H7 (cell line): ENCODE measurements at places on chromosomes 1 and 21.

GRCh38 chr1:223811634-223812101 lies 34.1 kb downstream of the TP53BP2 start:
- DNase-seq = no peak

GRCh38 chr1:193141804-193142203 lies 20.0 kb downstream of the CDC73 start:
- DNase-seq = no peak

- no peak for DNase-seq
These were observed 89.1 kb upstream of the COL24A1 start for GRCh38 chr1:86245566-86246190.

- no peak for DNase-seq
These were observed 32.4 kb downstream of the RGS5 start for GRCh38 chr1:163170331-163170730.

DNA sequence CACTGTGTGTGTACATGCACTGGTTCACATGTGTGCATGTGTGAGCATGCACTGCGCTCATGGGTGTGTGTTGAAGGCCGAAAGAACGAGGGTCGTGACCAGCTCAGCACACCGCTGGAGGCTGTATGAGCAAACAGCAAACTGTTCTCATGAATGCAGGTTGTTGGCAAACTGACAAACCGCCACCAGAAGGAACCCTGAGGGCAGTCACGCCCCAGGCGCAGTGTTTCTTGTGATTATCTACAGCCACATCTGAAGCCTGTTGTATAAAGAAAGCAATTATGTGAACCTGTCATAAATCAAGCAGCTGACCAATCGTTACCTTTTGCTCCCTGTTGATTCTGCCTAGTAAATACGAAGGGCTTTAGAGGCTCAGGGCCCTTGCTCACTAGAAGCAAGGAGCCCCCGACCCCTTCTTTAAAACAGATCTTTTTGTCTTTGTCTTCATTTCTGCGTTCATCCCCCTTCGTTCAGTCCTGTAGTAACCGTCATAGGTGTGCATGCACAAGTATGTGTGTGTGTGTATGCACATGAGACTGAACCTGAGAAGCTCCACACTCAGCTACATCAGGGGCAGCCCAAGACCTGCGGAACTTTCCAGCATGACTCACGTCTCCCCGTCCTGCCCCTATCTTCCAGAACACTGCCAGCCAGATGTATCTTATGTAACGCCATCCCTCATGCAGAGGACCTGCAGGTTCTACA lies 16.8 kb upstream of the RIPK4 start:
- no peak for DNase-seq

DNA sequence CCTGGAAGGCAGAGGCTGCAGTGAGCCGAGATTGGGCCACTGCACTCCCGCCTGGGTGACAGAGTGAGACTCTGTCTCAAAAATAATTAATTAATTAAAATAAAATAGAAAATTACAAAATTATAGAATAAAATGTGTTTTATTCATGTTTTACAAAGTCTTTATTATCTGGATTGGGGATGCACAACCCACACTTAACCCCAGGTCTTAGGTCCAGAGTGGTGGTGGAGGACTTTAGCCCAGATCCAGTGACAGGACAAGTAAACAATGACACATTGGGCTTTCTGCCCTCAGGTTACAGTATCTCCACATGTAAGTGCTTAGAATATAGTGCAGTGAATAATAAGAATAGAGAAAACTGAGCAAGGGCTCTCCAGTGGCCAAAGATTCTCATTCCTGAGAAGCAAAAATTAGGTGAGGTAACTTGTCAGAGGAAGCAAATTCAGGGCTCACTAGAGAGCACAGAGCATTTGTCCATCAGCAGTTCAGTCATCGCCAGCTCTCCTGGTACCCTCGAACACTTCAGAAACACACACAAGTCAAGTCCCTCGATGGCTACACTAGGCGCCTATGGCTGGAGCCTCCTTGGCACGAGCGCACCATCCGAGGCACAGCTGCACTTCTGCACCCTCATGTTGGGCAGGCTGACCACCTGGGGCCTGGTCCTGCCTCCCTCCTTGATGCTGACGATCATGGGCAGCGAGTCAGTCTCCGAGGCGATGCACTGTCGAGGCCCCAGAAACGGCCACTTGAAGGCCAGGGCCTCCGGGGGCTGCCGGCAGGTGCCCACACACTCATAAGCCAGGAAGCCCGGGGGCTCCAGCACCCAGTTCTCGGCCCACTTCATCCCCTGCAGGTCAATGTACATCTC lies 2.6 kb downstream of the LEFTY1 start:
- DNase-seq = no peak

DNA sequence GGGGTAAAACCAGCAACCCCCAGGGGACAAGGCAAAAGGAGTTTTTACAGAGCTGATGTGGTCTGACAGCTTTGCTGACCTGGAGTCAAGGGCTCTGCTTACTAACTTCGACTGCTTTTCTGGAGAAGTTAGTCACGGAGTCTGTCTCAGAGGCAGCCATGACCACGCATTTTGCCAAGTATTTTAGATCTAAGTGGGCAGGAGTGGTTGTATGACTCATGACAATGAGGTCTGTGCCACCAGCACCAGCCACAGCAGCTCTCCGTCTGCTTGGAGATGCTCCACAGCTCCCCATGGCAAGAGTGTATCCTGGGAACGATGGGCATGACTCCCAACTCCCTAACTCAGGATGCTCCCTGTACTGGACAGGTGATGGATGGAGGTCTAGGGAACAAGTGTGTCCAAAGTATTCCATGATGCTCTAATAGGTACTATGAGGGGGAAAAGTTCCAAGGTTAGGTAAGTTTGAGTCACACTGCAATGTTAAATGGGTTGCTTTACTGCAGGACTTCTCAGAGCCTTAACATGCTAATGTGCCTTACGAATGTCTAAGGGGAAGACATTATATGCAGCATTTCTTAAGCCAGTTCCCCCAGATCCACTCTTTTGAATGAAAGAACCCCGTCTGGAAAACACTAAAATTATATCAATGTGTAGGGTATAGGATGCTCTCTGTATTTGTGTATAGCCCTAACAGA lies 359.0 kb downstream of the HHAT start:
- no peak for DNase-seq
